ENCODE measurements at places on chromosomes 1 and 21. TPM values are rescaled to one million over a fixed set of nuclear protein-coding genes. Genes with fewer than 3 reads are reported as not detected.

GPR52 gene
- total RNA-seq: 9.5 TPM

CSDE1 gene
- total RNA-seq: 548 TPM

CFAP141 gene
- not detected for total RNA-seq

CLDN19 gene
- not detected for total RNA-seq

OLFML2B gene
- total RNA-seq: 13.5 TPM

MNDA gene
- 2.0 TPM for total RNA-seq

GPR37L1 gene
- 0.34 TPM for total RNA-seq

FMO3 gene
- total RNA-seq: 1.6 TPM

CACNA1S gene
- total RNA-seq: not detected

DMBX1 gene
- not detected for total RNA-seq

ADGRL4 gene
- total RNA-seq: 25.7 TPM

MX2 gene
- total RNA-seq: 19.8 TPM

SSX2IP gene
- 11.4 TPM for total RNA-seq

APCS gene
- total RNA-seq: not detected

EFNA3 gene
- total RNA-seq: 2.3 TPM

KAZN gene
- total RNA-seq: 14.8 TPM

GNG4 gene
- total RNA-seq: not detected

TMEM52 gene
- not detected for total RNA-seq

DNA sequence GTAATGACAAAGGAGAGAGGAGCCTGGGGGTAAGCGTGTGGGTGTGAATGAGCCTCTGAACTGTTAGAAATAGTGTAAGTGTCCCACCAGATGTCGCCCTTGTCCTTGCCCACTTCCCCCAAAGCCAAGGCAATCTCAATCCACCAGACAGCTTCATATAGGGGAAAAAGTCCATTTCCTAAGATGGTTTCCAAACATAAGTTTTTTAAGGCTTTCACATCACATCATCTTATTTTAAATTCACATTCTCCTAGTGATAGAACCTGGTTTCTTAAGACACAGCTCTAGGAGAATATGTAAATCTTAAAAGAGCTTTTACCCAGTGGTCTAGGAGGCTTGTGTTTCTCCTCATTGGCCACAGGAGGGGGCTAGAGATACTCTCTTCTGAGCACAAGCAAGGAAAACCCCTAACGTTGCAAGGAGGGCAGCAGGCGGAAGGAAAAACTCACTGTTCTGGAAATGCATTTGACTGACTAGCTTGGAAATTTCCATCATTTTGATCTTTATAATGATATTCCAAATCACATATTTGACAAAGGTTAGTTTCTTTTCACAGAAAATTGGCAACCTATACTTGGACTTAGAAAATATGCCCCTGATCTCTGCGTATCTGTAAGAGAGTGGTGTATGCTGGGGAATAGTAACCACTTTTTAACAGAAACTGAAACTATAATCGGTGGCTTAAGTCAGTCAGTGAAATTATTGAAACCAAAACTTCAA, 51.9 kb upstream of the LPAR3 start:
- H3K27me3 ChIP-seq: no peaks in the 10 kb centered on the region
- H3K36me3 ChIP-seq: no peaks in the 10 kb centered on the region
- H3K27ac ChIP-seq: peak overlapping the region; percentile 58
- H3K4me3 ChIP-seq: peak overlapping the region; percentile 20
- no peaks in the 10 kb centered on the region for H3K4me1 ChIP-seq

DNA sequence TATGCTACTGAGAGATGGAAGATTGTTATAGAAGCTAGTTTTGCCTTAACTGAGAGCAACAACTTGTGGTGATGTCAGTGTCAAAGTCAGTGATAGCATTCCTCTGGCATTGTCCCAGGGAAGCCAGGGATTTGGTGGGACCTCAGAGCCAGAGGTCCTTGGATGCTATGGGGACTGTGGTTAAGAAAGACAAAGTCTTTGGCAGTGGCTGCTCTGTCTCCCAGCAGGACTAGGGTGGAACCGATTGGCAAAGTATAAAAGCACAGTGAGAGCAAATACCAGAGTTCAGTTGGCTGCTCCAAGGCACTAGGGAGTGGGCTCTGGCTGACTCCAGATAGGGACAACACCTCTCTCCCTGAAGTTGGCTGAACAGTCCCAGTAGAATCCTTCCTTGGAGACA, 104.8 kb downstream of the GDAP2 start:
- H3K4me1 ChIP-seq: no peaks in the 10 kb centered on the region
- no peaks in the 10 kb centered on the region for H3K27me3 ChIP-seq
- no peak overlapping the region for H3K4me3 ChIP-seq
- no peak for DNase-seq
- H3K27ac ChIP-seq: no peak overlapping the region
- no peaks in the 10 kb centered on the region for H3K36me3 ChIP-seq

DNA sequence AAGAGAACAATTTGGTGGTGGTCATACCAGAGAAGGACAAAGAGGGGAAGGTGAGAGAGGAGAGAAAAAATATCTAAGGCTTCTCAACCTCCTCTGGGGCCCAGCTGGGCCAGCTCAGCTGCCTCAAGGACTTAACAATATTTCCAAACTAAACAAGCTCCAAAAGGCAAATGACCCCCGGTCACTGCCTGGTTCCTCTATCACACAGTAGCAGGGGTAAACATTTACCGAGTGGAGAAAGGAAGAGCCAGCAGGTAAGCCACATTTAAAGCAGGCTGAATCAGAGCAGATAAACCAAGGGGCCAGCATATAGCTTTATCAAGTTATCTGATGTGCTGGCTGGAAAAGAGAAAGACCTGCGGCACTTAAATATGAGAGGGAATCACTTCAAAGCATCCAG, 102.1 kb downstream of the KCND3 start:
- DNase-seq: no peak
- H3K4me1 ChIP-seq: no peaks in the 10 kb centered on the region
- H3K27ac ChIP-seq: no peak overlapping the region
- no peak overlapping the region for H3K4me3 ChIP-seq
- no peaks in the 10 kb centered on the region for H3K27me3 ChIP-seq

- H3K27me3 ChIP-seq: no peaks in the 10 kb centered on the region
- H3K36me3 ChIP-seq: no peaks in the 10 kb centered on the region
- no peaks in the 10 kb centered on the region for H3K4me1 ChIP-seq
- no peak overlapping the region for H3K4me3 ChIP-seq
Measured at GRCh38 chr21:45804809-45805313, 161.3 kb downstream of the PCBP3 start.

DNA sequence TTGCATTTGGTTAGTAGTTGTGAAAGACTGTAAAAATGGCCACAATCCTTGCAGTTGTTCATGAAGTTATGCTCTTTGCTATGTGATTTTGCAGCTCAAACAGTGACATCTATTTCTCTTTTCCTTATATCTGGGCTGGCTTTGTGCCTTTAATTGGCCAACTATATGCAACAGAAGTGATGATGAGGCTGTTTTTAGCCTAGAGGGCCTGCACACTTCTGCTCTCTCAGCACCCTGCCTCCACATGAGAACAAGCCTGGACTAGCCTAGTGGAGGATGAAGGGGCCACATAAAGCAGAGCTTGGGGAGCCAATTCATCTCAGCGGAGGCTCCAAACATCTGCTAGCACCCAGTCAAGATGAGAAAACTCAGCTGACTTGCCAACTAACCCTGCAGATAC, 339.8 kb downstream of the OMA1 start:
- H3K4me1 ChIP-seq: no peaks in the 10 kb centered on the region
- H3K27me3 ChIP-seq: no peaks in the 10 kb centered on the region
- no peaks in the 10 kb centered on the region for H3K36me3 ChIP-seq
- no peak overlapping the region for H3K4me3 ChIP-seq

- DNase-seq: peak; percentile 70
- H3K27ac ChIP-seq: no peak overlapping the region
- peaks cover 11% of the 10 kb centered on the region for H3K4me1 ChIP-seq
- no peak overlapping the region for H3K4me3 ChIP-seq
- no peaks in the 10 kb centered on the region for H3K27me3 ChIP-seq
Measured at GRCh38 chr1:204742676-204743251, 57.2 kb upstream of the LRRN2 start.

DNA sequence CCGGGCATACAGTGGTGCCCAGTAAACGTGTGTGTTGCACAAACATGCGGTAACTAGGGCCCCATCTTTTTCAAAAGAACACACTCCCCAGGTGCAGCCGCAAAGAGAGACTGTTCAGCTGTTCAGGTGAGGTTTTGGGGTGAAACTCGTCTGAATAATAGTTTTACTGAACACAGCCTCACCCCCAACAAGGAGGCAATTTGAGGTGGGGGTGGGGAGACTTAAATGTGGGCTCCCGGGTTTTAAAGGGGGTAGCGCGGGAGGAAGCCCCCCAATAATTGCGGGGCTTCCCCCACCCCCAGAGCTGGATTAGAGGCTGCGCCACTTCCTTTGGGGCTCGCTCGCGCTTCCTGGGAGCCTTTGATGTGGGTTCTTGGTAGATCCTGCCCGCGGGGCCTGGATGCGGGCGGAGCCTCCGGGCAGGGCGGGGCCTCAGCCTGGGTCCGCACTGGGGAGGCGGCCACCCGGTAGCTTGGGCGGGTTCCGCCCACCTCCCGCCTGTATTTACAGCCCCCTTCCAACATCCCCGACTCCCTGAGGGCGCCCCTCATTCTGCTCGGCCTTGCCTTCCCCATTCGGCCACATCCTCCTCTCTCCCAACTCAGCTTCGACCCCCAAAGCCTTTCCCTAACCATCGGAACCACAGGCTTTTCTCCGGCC, 6.4 kb upstream of the EPHA2 start:
- H3K27me3 ChIP-seq: no peaks in the 10 kb centered on the region
- no peak overlapping the region for H3K27ac ChIP-seq
- no peak overlapping the region for H3K4me3 ChIP-seq
- peaks cover 17% of the 10 kb centered on the region for H3K4me1 ChIP-seq
- no peak for DNase-seq
- no peaks in the 10 kb centered on the region for H3K36me3 ChIP-seq

GRCh38 chr1:215523128-215523861, 43.8 kb upstream of the KCTD3 start:
- H3K36me3 ChIP-seq: no peaks in the 10 kb centered on the region
- H3K4me3 ChIP-seq: no peak overlapping the region
- no peak overlapping the region for H3K27ac ChIP-seq
- no peaks in the 10 kb centered on the region for H3K27me3 ChIP-seq

GRCh38 chr1:239677362-239677761, 291.0 kb downstream of the CHRM3 start:
- H3K36me3 ChIP-seq: no peaks in the 10 kb centered on the region
- DNase-seq: no peak
- no peaks in the 10 kb centered on the region for H3K4me1 ChIP-seq
- no peaks in the 10 kb centered on the region for H3K27me3 ChIP-seq
- no peak overlapping the region for H3K27ac ChIP-seq

- no peaks in the 10 kb centered on the region for H3K36me3 ChIP-seq
- no peak for DNase-seq
- H3K4me3 ChIP-seq: no peak overlapping the region
- peaks cover under 1% of the 10 kb centered on the region for H3K4me1 ChIP-seq
- no peak overlapping the region for H3K27ac ChIP-seq
Measured at GRCh38 chr1:48047116-48047515, 49.9 kb upstream of the TRABD2B start.

- no peak overlapping the region for H3K4me3 ChIP-seq
- no peak for DNase-seq
- no peaks in the 10 kb centered on the region for H3K36me3 ChIP-seq
- no peaks in the 10 kb centered on the region for H3K27me3 ChIP-seq
- no peaks in the 10 kb centered on the region for H3K4me1 ChIP-seq
Measured at GRCh38 chr1:231636157-231636556, 9.6 kb downstream of the DISC1 start.

DNA sequence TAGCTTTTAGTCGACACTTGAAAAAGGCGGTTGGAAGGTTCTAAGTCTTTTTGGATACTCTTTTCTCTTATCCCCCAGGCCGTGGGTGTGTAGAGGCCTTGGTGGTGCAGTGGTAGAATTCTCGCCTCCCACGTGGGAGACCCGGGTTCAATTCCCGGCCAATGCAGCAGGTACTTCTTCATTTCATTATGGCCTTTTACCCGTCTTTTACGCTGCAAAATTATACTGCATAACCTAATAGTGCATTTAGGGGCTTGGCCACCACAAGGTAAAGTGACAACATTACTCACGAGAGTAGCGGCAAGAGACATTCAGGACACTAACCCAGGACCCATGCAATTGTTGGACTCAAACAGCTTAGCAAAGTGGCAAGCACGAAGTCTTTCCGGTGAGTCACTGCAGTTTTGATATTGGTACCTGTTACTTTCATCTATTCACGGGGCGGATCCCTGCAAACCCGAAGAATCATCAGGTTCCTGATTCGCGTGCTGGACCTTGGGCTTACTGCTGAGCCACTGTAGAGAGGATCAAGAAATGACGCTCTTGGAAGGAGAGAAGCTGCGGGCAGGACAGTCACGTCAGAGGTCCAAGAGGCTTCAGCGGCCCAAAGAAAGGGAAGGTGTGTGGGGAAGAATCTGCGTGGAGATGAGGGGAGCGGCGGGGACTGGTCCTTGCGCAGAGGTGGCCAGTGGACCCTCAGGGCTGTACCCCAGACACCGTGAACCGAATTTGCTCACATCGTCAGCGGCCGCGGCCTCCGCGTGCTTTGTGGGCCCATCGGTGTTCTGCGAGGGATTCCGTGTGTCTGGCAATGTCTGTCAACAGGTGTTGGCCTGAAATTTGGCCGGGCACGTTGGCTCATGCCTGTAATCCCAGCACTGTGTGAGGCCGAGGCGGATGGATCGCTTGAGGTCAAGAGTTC, 12.9 kb upstream of the RNU1-4 start:
- H3K27me3 ChIP-seq: peaks cover 5% of the 10 kb centered on the region

GRCh38 chr1:186125511-186125910, 249.5 kb downstream of the TPR start:
- no peak overlapping the region for H3K4me3 ChIP-seq
- H3K27me3 ChIP-seq: no peaks in the 10 kb centered on the region
- DNase-seq: no peak
- no peak overlapping the region for H3K27ac ChIP-seq

DNA sequence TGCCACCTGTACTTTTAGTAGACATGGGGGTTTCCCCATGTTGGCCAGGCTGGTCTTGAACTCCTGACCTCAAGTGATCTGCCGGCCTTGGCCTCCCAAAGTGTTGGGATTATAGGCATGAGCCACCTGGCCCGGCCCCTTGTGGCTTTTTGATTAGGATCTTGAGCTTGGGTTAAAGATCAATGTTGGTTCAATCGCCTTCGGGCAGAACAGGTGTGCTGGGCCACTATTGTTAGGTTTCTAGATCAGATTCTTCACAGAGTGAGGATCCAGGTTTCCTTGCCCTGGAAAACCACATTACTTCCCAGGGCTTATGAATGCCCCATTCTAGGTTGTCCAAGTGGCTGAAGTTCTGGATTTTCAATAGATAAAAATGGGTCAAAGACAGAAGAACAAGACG, 6.1 kb downstream of the ETV3 start:
- no peak overlapping the region for H3K27ac ChIP-seq
- H3K4me1 ChIP-seq: peaks cover 15% of the 10 kb centered on the region
- no peak overlapping the region for H3K4me3 ChIP-seq
- H3K27me3 ChIP-seq: no peaks in the 10 kb centered on the region
- H3K36me3 ChIP-seq: peaks cover 42% of the 10 kb centered on the region

GRCh38 chr1:2212532-2213491, 15.3 kb upstream of the SKI start:
- no peaks in the 10 kb centered on the region for H3K36me3 ChIP-seq
- DNase-seq: peak; percentile 95
- H3K4me3 ChIP-seq: peak overlapping the region; percentile 10
- peak overlapping the region; percentile 99 for H3K27ac ChIP-seq

All from thyroid gland (tissue), 4 donors.